ENCODE measurements at places on chromosomes 12 and 14.

DNA sequence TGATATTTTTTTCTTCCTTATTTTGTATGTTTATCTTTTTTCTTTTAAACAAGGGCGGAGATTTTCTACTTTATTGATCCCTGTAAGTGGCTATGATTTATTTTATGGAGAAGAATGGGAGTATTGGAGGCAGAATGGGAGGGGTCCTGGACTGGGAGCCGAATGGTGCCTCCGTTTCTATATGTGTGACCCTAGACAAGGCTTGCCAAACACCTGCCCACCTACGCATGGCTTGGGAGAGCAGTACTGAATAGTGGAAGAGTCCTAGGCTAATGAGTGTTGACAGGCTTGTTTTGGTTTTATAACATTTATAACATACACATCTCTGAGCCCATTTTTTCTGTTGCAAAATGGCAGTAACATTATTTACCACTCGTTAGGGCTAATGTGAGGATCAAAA, 29.0 kb downstream of the STK38L start:
- DNase-seq, result no peak

GRCh38 chr14:76078501-76078900, 73.2 kb upstream of the GPATCH2L start:
- DNase-seq, result no peak

GRCh38 chr12:89593873-89594272, 68.0 kb upstream of the POC1B start:
- DNase-seq, result no peak

GRCh38 chr12:57240926-57241401, 10.0 kb downstream of the STAC3 start:
- DNase-seq, result no peak

DNA sequence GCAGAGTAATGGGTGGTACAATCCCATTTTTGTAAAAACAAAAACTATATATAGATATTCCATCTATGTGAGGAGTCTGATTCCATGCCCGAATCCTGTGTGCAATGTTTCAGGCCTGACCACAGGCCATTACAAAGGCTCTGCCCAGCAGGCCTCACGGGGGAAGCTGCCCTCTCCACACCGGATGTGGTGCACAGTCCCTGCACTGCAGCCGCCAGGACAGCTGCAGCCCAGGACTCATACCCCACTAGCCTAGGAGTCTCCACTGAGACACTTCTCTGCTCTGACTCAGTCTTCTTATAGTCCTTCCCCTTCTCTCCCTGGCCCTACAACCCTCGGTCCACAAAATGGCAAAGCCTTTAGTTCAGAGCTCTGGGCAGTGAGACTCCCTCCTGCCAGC, 190.4 kb downstream of the PPM1H start:
- no peak for DNase-seq

- DNase-seq, result no peak
Observed at GRCh38 chr12:109868182-109869051, 11.9 kb downstream of the GLTP start.

- no peak for DNase-seq
Observed at GRCh38 chr14:77044783-77045237, 16.3 kb upstream of the IRF2BPL start.

DNA sequence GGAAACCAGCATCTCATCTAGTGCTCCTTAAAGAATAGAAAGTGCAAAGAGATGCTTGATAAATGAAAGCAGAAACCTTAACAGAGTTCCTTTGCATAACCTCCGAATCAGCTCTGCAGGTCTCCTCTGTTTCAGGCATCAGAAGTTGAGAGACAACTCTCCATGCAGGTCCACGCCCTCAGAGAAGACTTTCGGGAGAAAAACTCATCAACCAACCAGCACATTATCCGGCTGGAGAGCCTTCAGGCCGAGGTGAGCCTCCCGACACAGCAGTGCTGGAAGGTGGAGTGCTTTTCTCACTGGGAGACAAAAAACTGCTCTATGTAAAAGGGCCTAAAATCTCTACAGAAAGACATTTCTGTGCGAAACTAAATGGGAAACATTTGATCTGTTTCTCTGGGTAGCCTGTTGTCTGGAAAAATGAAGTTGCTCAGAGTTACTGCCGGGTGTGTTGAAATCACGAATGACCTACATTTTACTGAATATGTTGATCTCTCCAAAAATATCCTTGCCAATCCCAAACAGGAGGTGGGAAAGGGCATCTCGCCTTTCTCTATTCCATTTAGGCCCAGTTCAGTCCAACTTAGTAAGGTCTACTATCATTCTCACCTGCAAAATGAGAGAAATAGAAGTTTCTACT, 54.9 kb downstream of the RAB35 start:
- no peak for DNase-seq

GRCh38 chr12:99029511-99030271, 384.6 kb downstream of the APAF1 start:
- DNase-seq, result no peak

DNA sequence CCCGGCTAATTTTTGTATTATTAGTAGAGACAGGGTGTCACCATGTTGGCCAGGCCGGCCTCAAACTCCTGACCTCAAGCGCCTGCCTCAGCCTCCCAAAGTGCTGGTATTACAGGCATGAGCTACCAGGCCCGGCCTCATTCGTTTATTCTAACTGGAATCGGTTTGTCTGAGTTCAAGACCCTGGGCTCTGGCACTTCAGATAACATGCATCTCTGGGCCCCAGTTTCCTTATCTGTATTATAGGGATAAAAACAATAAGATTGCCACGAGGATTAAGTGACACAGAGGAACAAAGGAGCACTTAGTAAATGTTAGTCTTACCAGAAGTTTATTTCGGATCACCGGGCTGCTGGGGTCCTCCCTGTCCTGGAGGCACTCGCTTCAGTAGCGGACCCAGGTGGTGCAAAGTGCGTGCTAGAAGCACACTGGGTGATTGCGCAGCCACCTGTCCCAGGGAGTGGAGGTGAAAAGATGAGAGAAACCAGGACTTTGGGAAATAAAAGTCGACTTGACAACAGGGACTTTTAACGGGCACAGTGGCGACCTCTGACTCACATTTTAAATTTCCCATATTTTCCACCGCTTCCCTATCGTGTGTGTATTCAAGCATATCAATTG, 37.5 kb downstream of the ACACB start:
- DNase-seq, result no peak

- no peak for DNase-seq
Observed at GRCh38 chr12:39413836-39414771, 28.8 kb downstream of the KIF21A start.

DNA sequence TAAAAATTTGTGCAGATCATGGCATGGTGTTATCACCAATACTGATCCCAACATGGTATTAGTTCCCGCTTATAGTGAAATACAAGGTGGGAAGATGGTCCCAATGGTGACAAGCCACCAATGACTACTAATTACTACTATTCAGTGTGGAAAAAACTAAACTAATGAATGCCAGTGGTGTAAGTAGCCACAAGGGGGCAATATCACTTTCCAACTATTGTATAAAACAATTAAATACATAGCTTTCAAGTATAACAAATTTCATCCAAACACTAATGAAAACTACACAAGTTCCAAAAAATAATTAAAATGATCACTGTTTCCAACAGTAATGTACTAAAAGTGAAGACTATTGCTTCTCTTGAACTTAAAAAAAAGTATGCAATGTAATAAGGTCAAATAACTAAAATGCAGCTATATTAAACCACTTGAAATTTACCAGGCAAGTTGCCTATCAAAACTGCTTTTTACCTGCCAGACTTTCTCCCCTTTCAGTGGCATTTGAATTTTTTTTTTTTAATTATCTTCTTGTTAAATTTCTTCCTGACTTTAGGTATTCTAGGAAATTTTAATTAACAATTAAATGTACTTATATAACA, 58.0 kb downstream of the PAPLN start:
- DNase-seq, result no peak

DNA sequence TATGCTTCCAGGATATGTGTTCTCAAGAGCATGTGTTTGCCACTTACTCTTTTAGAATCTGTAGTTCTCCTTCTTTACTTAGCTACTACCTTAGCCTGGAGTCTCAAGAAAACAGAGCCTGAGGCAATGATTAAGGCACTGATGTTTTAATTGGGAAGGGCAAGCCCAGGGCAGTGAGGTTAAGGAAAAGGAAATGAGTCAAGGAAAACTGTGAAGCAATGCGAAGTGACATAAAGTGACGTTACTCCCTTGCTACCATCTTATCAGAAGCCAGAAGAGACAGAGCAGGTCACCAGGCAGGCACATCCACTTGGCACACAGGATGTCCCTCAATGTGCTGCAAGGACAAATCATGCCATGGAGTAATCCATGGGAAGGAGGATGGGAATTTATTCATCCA, 11.3 kb upstream of the EML5 start:
- DNase-seq, result no peak

DNA sequence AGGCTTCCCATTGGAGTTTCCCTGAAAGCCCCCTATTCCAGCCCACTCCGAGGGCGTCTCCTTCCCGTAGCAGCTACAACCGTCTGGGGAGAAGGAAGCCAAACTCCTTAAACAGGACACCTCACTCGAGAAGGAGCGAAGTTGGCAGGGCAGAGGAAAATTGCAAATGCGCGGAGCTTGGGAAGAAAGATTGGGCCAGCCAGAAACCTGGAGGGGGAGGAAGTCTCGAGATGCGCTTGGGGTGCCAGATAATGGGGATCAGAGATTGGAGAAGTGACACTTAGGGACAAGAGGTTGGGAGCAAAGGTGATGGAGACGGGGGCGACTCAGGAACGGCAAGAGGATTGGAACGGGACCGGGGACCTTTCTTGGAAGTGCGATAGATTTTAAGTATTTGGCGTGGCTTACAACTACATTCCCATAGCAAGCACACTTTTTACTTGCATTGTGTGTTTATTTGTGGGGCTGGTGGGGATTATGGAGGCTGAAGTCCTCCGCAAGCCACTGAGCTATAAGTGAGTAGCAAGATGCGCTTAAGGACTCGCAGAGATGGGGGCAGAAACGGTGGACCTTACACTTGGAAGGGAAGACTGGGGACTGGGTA, 926 bp downstream of the HRK start:
- DNase-seq, result no peak

GRCh38 chr12:72274931-72275330, 2.8 kb downstream of the TRHDE start:
- DNase-seq, result no peak

GRCh38 chr14:69696633-69697557, 70.0 kb upstream of the SRSF5 start:
- DNase-seq, result no peak

GRCh38 chr14:50974118-50974517, 29.8 kb upstream of the PYGL start:
- no peak for DNase-seq

DNA sequence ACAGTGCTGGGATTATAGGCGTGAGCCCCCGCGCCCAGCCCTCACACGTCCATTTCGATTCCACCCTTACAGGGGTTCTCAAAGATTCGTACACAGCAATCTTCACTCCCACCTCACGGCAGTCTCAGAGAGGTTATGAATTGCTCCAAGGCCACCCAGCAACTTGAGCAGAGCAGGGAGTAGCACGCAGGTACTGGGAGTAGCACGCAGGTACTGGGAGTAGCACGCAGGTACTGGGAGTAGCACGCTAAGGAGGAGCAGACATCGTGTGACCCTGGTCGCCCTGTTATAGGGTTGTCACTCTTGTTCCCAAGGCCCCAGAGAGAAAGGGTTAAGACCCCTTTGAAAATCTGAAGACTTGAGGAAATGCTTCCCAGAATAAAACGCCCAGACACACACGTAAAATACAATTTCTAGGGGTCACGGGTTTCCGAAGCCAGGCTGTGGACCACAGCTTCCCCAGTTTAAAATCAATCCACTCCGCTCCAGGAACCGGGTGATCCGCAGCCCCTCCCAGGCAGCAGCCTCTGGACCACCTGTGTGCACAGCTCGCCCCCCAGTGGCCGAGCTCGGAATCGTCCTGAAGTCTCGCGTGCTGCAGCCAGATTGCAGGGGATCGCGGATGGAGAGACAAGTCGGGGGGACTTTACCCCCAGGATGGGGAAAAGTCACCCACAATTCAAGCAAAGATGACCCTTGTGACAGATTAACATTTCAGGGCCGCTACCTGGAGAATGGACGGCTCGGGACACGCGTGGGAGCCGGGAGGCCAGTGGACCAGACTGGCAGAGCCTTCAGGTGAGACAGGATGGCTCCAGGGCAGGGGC, 92.0 kb downstream of the SCARB1 start:
- DNase-seq, result peak; percentile 80

- no peak for DNase-seq
Observed at GRCh38 chr14:39318574-39318973, 84.9 kb downstream of the MIA2 start.

DNA sequence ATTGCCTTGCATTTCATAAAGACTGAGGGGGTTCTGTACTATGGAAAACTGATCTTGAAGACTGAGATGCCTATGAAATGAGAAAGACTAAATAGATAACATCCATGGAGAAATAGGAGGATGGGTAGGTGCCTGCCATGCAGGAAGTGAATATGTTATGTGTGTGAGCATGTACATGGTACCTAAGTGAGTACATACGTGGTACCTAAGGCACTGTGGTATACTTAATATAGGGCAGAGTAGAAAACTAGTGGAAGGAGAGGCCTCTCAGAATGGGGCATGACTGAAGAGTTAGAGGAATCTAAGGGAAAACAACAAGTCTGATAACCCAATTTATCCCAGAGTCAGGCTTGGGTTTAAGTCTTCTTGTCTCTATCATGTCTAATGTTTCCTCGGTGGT, 161.8 kb upstream of the DCN start:
- DNase-seq, result no peak

- no peak for DNase-seq
Observed at GRCh38 chr12:1343422-1343821, 251.0 kb downstream of the FBXL14 start.

- DNase-seq, result no peak
Observed at GRCh38 chr12:68158432-68158831, 1.1 kb downstream of the IFNG start.

- DNase-seq, result no peak
Observed at GRCh38 chr14:23382731-23383440, 6.0 kb downstream of the CMTM5 start.

GRCh38 chr12:116303929-116304328, 26.4 kb upstream of the MED13L start:
- no peak for DNase-seq

DNA sequence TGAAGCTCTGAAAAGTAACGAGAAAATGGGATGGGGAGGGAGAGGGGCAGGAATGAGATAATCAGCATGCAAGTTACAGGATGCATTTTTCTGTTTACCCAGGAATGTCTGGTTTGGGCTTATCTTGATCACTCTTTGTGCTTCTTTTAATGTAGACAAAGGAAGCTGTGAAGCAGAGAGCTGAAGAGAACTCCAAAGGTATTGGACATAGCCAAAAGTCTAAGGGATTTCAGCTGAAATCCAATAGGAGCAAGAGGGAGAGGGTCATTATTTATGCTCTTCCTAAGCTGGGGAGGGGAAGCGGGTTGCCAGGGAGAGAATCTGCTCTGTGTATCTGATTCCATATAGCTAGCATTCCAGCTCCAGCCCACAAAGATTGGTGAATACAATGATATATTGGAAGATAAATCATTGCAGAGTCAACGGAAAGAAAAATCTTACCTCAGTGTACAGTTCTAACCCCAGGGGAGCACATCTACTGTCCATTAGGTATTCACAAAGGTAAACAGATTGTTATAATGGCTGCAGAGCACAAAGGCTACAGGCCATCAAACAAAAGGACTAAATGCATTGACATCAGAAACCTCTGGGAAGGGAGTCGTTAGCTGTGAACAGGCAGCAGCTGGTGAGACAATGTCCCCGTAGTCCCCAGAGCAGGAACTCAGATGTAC, 61.0 kb upstream of the PELI2 start:
- no peak for DNase-seq
